ENCODE measurements at places on chromosomes 2 and 18.

DNA sequence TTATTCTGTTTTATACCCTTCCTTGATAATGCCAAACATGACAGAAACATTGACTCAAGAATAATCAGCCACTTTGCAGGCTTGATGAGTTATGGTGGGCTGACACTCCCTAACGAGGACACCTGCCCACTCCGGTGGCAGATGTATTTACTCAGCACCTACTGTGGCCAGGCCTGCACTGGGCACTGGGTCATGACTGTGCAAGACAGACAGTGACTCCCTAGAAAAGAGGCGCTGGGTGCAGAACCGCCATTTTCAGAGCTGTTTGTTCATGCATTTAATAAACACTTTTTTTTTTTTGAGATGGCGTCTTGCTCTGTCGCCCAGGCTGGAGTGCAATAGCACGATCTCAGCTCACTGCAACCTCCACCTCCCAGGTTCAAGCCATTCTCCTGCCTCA is 32.5 kb downstream of the SNED1 start:
- DNase-seq, result no peak

GRCh38 chr2:176652300-176653182 is 383.3 kb downstream of the MTX2 start:
- DNase-seq, result no peak

DNA sequence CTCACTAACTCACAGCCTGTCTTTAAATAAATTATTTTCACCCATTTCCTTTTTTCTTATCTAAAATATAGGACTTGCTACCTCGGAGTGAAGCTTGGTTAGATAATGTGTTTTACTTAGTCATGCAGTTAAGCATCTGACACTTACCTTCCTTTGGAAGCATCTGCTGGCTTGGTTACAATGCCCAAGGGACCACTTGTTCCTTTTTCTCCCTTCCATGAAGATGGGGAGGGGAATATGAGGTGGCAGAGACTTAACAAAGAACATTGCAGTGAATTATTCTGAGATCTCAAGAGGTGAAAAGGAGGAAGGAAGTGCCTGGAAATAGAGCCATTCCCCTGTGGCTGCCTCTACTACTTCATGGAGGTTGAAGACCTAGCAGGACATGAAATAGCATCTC is 145.4 kb upstream of the FOSL2 start:
- peak; percentile 65 for DNase-seq

GRCh38 chr18:67742954-67743353 is 226.4 kb upstream of the DSEL start:
- no peak for DNase-seq

DNA sequence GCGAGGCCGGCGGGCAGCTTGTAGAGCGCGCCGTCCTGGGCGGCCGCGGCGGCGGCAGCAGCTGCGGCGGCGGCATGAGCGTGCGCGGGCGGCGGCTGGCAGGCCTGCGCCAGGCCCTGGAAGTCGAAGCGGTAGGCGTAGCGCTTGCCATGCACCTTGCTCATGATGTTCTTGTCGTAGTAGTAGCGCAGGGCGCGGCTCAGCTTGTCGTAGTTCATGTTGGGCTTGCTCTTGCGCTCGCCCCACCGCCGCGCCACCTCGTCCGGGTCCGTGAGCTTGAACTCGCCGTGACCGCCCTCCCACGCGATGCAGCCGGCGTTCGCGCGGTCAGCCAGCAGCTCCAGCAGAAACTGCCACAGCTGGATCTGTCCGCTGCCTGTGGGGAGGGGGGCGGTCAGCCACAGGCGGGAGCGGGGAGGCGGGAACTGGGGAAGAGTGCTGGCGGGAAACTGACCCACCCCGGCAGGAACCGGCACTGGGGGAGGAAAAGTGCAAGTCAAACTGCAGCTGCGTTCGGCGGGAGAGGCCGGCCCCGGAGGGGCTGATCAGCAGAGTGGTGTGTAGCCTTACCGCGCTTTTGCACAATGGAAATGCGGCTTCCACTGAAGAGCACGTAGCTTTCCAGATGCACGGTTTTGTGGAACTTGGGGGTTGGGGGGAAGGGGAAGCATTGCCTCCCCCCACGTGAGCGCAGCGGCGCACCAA is 3.0 kb downstream of the FEV start:
- DNase-seq, result no peak

DNA sequence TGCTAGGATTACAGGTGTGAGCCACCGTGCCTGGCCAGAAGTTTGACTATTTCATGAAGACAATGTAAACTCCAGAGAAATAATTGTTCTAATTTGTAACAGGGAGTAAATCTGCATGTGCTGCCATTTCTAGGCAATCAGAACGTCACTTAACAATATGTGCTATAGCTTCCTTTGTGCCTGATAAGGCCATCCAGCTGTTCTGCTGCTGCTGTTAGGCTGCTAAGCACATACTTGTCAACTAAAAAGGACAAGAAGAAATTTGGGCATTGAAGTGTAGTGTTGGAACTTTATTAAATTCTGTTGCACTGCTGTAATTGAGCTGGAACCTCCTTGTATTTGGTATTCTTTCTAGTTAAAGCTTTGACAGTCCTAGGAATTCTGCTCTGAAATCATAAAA is 57.1 kb downstream of the KIAA1328 start:
- no peak for DNase-seq

- no peak for DNase-seq
Measured at GRCh38 chr2:31476511-31477180, 62.1 kb upstream of the XDH start.

DNA sequence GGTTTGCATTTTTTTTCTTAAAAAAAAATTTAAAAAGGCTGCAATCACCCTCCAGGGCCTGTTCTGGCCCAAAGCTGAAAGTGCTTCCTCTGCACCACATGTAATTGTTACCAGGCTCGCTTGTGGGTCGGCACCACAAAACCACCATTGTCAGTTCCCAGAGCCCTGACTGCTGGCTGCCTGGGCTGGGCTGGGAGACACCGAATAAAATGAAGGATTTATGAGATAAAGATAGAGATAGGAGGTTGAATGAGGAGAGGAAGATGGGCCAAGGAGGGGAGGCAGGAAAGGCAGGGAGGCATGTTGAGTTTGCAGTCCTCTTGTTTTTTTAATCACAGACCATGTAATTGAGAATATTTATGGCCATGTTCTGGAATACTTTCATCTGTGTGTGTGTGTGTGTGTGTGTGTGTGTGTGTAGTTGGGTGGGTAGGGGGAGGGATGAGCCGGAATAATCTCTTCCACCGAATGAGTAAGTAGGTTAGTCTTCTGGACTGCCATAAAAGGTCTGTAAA is 14.7 kb downstream of the NRP2 start:
- no peak for DNase-seq

DNA sequence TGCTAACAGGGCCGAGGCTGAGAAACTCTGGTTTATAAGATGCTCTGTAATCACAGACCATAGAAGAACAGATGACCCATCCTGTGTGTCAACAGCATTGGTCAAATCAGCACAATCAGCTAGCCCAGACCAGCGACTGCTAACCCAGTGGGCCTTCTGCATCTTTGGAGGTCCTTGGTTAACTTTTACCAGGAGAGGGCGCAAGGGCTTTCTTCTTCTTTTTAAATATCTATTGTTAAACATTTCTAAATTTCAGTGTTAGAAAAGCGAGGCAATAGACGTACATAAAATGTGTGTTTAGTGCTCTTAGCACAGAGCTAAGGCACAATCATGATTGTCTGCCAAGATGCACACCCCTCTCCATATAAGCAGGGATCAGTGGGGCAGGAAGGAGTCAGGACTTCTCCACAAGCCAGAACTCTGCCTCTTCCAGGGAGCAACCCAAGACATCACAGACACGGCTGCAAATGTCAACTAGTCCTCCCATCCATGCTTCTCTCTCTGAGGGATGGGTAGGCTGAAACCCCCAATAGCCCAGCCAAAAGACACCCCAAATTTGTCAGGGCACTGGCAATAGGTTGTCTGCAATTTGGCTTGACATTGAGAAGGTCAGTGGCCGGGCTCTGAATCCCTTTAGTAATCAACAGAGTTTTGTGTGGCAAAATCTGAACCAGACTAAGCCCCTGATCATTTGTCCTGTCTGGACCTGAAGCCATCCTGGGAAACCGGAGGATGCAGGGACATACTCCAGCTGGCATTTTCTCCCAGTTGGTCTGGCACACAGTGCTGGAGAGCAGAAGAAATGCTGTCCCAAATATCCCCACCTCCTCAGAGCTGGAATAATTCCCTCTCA is 188.2 kb downstream of the BCL2 start:
- no peak for DNase-seq

DNA sequence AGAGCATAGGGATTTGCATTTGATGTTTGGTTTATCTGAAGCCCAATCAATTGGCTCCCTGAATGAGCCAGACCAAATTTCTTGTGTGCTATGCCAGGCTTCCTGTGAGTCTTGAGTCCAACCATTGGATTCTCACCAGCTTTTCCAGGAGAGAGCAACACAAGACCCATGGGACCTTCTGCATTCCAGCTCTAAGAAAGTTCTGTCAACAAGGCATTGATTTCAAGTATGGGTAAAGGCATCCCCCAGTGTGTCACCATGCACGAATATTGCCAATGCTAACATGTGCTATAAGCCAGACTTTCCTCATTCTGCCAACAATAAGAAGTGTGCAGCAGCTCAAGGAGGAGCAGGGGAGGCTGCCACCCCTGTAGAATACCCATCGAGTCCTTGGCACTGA is 266.6 kb downstream of the ETAA1 start:
- DNase-seq, result no peak

GRCh38 chr2:203861197-203861596 is 6.4 kb upstream of the CTLA4 start:
- DNase-seq, result no peak

- no peak for DNase-seq
Measured at GRCh38 chr2:66370824-66371223, 64.1 kb upstream of the MEIS1 start.

- DNase-seq, result no peak
Measured at GRCh38 chr2:4628998-4629501, 925.7 kb downstream of the DCDC2C start.

DNA sequence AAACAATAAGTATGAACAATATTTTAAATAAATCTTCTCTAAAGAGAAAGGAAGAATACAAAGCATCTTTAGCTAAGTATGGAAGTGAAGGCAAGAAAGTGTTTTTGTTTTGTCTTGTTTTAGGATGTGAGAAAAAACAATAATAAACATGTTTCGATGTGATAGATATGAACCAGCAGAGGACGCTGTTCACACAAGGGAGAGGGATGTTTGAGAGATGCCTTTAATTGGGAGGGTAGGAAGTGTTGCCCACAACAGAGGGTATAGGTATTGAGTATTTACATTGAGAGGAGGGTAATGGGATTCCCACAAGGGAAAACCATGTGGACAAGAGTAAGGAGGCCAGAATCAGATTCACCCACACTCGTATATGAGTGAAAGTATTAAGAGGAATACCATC is 55.1 kb downstream of the CDH19 start:
- DNase-seq, result no peak

GRCh38 chr18:44079606-44080005 is 601.1 kb upstream of the SETBP1 start:
- DNase-seq, result no peak
